K562 (cell line): ENCODE measurements at places on chromosomes 5 and 9.

- DNase-seq, result no peak
Observed at GRCh38 chr5:160899735-160900134, 47.7 kb upstream of the ATP10B start.

DNA sequence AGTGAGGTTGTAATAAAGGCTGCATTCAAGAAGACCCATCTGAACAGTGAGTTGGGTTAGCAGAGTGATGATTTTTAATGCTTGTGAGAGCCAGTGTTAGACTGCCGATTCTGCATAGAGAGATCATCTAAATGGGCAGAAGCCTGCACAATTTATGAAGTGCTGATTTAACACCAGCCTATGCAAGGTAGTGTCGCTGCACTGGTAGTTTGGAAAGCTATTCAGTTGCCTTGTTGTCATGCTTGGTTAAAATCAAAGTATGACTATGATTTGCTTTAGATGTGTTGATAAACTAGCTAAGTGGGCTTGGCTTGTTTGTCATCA lies 379 bp upstream of the LRRTM2 start:
- DNase-seq, result no peak

DNA sequence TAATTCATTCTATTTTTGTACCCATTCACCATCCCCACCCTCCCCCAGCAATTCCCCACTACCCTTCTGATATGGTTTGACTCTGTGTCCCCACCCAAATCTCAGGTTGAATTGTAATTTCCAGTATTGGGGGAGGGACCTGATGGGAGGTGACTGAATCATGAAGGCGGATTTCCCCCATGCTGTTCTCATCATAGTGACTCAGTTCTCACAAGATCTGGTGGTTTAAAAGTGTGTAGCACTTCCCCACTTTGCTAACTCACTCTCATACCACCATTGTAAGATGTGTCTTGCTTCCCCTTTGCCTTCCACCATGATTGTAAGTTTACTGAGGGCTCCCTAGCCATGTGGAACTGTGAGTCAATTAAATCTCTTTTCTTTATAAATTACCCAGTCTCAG lies 25.9 kb upstream of the TESK1 start:
- DNase-seq, result no peak

DNA sequence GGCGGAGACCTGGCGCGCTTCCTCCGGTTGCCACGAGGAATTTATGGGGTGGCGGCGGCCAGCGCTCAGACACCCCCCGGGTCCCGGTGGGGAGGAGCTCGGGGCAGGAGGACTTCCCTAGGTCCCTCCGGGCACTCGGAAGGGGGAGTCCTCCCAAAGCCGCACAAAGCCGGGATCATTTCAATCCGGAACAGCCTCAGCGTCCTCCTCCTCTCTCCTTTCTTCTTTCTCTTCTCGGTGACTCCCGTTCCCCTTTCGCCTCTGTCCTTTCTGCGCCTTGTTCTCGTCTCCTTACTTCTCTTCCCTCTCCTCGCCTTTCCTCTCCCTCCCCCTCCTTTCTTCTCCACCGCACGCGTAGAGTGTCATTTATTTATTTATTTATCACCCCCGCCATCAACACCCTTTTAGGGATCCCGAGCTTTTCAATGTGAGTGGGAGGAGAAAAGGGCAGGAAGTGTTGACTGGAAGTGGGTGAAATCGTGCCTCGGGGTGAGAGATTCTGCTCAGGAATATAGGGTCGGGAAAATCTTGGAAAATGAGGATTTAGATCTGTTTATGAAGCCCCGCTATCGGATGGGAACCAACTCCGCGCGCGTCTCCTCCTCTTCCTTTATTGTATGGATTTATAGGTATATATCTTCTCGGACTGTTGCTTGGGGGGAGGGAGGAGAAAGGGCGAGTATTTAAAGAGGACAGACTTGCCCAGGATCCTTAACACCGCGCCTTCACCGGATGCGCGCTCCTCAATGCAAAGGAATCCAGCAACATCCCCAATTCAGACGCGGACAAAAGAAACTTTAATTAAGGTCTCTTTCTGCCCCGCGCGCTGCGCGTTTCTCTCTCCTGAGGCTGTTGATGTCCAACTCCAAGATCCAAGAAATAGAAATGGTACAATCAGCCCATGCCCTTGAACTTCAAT lies 2.0 kb upstream of the ZNF462 start:
- no peak for DNase-seq

GRCh38 chr9:127388037-127388855 lies 8.7 kb upstream of the SLC2A8 start:
- no peak for DNase-seq

- DNase-seq, result no peak
Observed at GRCh38 chr5:172837640-172838039, 3.6 kb downstream of the ERGIC1 start.

- DNase-seq, result no peak
Observed at GRCh38 chr5:95191330-95191729, 93.6 kb downstream of the MCTP1 start.

DNA sequence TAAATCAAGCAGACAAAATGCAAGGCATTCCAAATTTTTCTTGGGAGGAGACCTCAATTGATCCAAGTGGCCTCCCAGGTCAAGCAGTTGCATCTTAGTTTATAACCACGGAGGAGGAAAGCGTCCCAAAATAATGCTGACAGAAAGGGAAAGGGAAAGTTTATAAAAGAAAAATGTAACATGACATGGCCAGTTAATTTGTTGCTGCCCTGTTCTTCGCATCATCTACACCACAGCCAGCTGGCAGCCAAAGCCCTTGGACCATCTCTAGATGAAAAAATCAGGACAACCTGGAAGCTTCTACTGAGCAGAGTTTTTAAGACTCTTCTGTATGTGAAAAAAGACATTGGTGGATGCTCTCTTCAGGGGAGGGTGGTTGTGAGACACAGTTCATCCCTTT lies 128.8 kb upstream of the FBXL7 start:
- DNase-seq, result no peak

DNA sequence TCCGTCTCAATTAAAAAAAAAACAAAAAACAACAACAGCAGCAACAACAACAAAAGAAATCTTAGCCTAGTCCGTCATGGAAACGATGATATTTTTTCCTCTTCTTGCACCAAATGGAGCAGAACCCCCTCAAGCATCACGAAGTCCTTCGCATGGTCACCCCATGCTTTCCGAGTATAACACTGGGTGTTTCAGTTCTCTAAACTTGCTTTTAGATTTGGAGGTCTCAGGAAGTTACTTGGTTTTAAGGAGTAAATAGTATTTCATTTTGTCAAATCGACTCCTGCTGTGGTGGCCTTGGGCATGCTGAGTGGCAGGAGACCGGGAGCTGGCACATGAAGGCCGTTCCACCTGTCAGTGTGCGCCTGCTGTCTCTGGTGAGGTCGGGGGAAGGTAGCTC lies 118.5 kb upstream of the CACNA1B start:
- DNase-seq, result no peak

DNA sequence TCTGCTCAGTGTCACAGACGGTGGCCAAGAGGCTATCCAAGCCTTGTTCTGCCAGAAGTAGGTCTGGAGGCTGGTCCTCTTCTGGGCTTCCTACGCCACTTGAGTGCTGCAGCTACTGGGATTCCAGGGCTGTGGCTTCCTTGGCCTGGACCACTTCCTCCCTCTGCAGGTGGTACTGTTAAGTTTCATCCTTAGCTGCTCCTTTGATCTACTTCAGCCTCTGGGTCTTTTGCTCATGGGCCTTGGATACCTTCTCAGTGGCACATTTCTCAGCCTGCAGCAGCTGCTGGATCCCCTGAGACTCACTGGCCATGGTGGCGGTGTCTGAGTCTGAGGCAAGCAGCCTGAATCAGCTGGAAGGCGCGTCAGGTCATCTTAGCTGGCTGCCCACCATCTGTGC lies 10.3 kb downstream of the CNOT8 start:
- DNase-seq, result peak; percentile 22

GRCh38 chr9:99414321-99414720 lies 192.2 kb downstream of the SEC61B start:
- DNase-seq, result no peak

- no peak for DNase-seq
Observed at GRCh38 chr5:983238-983524, 25.4 kb upstream of the NKD2 start.

GRCh38 chr9:3401221-3401954 lies 124.4 kb downstream of the RFX3 start:
- DNase-seq, result no peak
